ENCODE measurements at places on chromosomes 4 and X.

GRCh38 chrX:53071604-53072417, 10.4 kb upstream of the TSPYL2 start:
- DNase-seq = peak; percentile 76

GRCh38 chrX:41022566-41022965, 62.7 kb upstream of the USP9X start:
- no peak for DNase-seq

- peak; percentile 22 for DNase-seq
Observed at GRCh38 chr4:2837110-2837903, 6.3 kb upstream of the ADD1 start.

- DNase-seq = no peak
Observed at GRCh38 chrX:140292188-140292587, 212.7 kb downstream of the SOX3 start.

- no peak for DNase-seq
Observed at GRCh38 chr4:108060164-108060563, 70.5 kb downstream of the HADH start.

DNA sequence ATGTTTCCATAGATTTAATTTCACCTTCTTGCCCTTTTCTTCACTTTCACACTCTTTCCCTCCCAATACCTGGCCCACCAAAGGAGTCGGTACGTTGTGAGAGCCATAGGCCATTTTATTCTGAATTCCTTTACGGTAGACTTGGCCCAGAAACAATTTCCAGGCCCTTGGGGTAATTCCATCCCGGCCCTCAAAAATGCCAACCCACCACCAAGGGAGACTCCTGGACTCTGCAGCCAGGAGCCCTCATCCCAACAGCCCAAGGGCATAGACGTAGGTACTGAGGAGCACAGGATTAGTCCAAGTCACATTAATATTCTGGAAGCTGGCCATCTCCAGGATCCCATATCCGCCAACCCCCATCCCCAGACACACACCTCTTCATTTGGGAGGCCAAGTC, 102.9 kb downstream of the LIMCH1 start:
- no peak for DNase-seq

- DNase-seq = no peak
Observed at GRCh38 chrX:15566244-15566643, 34.5 kb downstream of the ACE2 start.

All from activated T-cell treated with anti-CD3 and anti-CD28 coated beads, Interleukin-2, amount 50 U/mL, for 48 hours (primary cell).